ENCODE measurements at places on chromosomes 1 and 21.

- DNase-seq = no peak
Measured at GRCh38 chr1:228213917-228214808, 6.3 kb downstream of the OBSCN start.

- no peak for DNase-seq
Measured at GRCh38 chr1:183844806-183845205, 39.9 kb downstream of the RGL1 start.

- no peak for DNase-seq
Measured at GRCh38 chr1:157833145-157833544, 8.5 kb downstream of the CD5L start.

DNA sequence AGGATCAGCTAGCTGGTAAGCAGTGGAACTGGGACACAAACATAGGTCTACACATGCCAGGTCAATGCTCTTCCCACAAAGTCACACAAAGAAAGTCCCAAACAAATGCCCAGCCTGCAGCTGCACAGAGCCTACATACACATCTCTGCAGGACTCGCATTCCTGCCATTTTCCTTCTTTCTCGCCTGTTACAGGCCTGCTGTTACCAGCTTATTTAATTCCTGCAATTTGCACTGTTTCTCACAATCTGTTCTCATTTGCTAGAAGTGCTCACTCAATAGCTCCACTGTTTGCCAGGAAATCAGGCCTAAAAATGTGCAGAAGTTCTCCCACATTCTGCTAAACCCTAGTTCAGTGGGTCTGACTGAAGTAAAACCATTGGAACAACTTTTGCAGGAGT, 362.6 kb upstream of the C1orf87 start:
- DNase-seq = no peak

GRCh38 chr1:27554759-27555699, 48.9 kb downstream of the AHDC1 start:
- DNase-seq = no peak

- DNase-seq = no peak
Measured at GRCh38 chr21:15354516-15354915, 289.7 kb upstream of the NRIP1 start.

GRCh38 chr1:234699795-234700665, 90.1 kb upstream of the IRF2BP2 start:
- peak; percentile 72 for DNase-seq

GRCh38 chr1:111695801-111696200, 43.4 kb downstream of the INKA2 start:
- no peak for DNase-seq

GRCh38 chr1:66685265-66685664, 67.0 kb upstream of the DYNLT5 start:
- DNase-seq = no peak

Measured in kidney glomerular epithelial cell (primary cell).